Common myeloid progenitor, CD34-positive (primary cell): ENCODE measurements at places on chromosomes 12 and 14.

GRCh38 chr12:26995706-26996105 is 18.5 kb downstream of the TM7SF3 start:
- no peak for DNase-seq

DNA sequence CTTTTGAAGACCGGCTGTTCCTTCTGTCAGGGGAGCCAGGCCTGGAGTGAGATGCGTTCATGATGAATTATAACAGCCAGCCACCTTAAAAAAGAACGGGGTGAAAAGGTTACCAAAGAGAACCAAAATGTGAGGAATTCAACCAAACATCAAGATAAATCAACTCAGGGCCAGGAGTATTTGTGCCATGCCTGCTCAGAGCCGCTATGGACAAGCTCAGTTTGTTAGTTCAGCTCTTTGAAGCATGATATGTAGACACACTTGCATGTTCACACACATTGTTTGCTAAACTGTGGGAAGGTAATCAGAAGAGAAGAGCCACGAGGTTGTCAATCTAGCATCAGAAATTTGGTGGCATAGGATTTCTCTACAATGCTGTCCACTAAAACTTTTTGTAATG is 367.4 kb upstream of the TBX3 start:
- no peak for DNase-seq

- DNase-seq, result no peak
Observed at GRCh38 chr14:105473033-105473676, 1.5 kb upstream of the CRIP2 start.

DNA sequence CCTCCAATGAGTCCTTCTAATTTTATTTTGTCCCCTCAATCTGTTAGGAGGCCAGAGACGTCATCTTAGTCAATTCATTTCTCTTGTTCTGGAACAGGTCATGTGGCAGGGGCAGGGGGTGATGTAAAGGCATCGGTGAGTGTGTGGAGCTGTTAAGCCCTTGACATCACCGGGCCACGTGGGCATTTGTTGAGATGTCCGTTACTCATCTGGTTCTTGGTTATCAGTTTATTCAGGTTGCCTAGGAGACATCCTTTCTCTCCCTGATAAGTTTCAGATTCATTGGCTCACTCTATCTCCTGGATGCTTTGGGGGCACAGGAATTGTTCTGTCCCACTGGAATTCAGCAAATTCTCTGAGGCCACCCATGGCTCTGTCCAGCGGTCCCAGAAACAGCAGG is 33.6 kb upstream of the SEL1L start:
- no peak for DNase-seq

DNA sequence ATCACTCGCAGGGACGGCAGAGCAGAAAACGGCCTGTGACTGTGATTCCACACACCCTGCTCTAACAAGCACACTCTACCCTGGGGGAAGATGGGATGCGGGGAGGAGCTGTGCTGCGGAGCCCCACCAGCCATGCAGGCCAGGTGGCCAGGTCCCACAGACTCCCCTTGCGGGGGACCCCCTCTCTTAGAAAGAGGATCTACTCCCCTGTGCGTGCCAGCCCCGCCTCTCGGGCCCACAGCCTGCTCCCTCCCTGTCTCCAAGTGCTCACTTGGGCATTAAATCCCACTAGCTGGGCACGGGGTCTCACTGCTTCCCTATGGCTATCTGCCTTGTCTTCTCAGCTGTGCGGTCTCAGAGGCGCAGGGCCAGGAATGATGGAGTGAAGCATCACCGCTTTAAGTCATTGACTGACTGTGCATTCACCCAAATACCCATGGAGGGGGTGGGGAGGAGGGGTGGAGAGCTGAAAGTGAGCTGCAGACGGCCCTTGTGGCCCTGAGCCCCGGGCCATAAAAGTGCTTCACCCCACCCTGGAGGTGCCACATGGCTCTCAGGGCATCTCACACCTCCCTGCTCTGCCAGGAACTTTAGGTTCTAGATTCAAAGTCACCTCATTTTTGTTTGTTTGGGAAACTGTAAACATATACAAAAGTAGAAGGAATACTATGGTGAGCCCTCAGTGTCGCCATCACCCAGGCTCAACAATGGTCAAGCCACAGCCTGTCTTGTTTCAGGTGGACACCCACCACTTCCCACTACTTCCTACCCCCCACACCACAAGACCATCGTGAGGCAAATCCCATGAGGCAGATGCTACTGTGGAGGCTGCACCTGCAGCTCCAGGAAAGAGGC is 9.4 kb downstream of the STX2 start:
- DNase-seq, result no peak

- peak; percentile 72 for DNase-seq
Observed at GRCh38 chr12:30823156-30823699, 68.5 kb upstream of the CAPRIN2 start.

- DNase-seq, result no peak
Observed at GRCh38 chr12:79818856-79819255, 116.0 kb downstream of the PPP1R12A start.

DNA sequence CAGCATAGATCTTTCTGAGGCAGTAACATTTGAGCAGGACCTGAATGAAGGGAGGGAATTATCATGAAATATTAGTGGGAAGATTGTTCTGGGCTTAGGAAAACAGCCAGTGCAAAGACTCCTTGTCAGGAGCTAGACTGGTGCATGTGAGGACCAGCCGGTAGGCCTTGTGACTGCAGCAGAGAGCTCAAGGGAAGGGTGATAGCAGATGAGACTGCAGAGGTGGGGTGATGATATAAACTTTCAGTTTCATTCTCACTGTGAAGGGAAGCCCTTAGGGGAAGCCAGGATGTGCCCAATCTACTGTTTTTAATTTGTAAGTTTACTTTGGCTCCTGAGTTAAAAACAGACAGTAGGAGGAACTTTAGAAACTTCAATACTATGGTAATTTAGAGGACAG is 12.4 kb downstream of the IL22 start:
- DNase-seq, result peak; percentile 66

DNA sequence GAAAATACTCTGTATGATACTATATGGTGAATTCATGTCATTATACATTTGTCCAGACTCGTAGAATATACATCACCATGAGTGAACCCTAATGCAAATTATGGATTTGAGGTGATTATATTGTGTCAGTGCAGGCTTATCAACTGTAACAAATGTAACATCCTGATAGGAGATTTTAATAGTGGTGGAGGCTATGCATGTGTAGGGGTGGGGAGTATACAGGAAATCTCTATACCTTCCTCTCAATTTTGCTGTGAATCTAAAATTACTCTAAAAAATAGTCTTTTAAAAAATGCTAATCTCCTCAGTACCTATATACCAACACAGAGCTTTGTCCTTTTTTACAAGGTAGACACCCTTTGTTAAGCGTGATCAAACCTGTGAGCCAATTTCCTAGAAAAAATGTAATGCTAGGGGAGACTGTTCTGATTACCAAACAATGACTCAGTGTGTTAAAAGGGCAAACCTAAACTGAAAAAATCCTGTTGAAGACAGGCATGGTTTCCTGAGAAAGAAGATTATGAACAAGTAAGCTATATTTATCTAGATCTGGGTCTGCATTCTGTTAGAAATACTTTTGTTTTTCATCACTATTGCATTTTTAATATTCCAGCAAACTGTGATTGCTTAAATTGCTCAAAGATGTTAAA is 170.9 kb downstream of the DUSP6 start:
- peak; percentile 37 for DNase-seq

DNA sequence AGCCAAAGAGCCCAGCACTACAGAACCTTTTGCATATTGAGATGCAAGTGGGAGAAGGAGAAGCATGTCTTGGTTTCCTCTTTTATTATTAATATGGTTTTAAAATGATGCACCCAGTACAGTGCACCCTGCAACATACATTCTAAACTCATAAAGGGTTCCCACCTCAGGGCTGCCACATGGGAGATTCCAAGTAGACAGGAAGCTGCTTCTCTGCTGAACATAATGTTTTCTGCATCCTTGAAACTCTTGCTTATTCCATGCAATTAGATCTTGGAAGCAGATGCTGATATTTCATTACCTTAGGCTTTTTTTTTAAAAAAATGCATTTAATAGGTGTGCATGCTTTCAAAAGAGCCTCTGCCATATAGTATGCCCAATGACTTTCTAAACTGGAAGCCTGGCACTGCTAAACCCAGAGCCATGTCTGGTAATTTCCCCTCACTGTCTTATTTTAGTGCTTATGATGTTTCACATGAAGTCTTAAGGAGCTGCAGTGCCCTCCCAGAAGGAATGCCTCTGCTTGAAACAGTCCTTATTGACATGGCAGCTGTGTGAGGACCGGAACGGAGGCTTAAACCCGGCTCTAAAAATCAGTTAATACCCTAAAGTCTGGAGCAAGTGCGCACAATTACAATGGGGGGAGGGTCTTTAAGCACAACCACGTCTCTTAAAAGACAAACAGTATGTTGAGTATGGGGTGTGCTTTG is 2.0 kb upstream of the SIX1 start:
- DNase-seq, result peak; percentile 12

DNA sequence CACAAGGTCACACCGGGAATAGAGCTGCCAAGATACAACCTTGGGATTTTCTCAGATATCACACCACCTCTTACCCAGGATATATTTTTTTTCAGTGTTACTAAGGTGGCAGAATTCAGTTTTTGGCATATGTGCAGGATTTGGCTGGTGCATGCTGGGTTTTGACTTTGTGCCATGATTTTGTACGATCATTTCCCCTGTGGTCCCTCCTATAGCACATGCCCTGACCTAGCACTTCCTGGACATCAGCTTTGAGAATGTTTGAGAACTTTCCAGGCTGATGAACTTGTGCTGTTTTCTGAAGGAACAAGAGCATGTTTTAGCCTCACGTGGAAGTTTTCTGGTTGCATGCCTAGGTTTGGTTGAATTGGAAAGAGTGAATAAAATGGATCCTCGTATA is 11.0 kb upstream of the TBPL2 start:
- no peak for DNase-seq

- no peak for DNase-seq
Observed at GRCh38 chr12:88035907-88036289, 6.7 kb upstream of the C12orf50 start.

GRCh38 chr14:74915426-74915825 is 7.6 kb downstream of the RPS6KL1 start:
- DNase-seq, result no peak

- DNase-seq, result no peak
Observed at GRCh38 chr12:54460317-54460923, 13.0 kb downstream of the GTSF1 start.

- DNase-seq, result no peak
Observed at GRCh38 chr12:48512855-48513254, 12.6 kb upstream of the OR8S1 start.

GRCh38 chr14:60092526-60092920 is 800 bp downstream of the PCNX4 start:
- peak; percentile 31 for DNase-seq

- no peak for DNase-seq
Observed at GRCh38 chr14:55340482-55340881, 69.3 kb downstream of the FBXO34 start.

- peak; percentile 22 for DNase-seq
Observed at GRCh38 chr12:48997719-48998496, 1.3 kb downstream of the DDN start.
